DMS153 (cell line): ENCODE measurements at places on chromosomes 6 and 20.

- peak; percentile 52 for DNase-seq
These were observed 20.8 kb upstream of the HCK start for GRCh38 chr20:32031007-32031958.

- no peak for DNase-seq
These were observed 27.6 kb upstream of the MRGBP start for GRCh38 chr20:62768551-62769287.

DNA sequence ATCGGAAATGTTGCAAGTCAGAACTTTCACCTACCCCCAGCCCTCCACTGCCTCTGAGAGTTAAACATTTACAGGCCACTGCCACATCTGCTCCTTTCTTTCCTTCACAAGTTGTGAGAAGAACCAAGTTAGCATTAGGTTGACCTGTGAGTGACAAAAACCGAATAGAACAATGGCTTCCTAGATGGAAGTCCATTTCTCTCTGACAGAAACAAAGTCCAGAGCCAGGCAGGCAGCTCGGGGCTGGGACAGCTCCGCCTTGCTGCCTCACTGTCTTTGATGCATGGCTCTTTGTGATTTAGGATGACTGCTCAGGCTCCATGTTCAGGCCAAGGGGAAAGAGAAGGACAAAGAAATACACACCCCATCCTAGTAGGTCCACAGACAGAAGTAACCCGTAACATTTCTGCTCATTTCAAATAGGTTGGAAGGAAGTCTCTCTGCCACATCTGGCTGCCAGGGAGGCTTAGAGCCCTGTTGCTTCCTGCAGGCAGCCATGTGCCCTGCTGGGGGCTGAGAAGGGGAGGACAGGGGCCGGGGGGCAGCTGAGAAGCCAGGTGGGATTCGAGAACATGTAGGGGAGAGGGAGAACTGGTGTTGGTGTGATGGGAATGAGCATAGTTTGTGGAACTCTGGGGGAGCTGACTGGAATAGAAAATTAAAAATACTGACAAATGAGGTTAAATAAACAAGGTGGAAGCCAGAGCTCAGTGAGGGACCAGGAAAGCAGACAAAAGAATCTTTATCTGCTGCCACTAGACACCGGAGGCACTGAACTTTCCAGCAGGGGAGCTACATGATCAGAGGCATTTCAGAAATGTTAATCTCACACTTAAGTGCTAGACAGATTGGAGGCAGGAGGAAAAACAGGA is 19.5 kb upstream of the IER3 start:
- no peak for DNase-seq

DNA sequence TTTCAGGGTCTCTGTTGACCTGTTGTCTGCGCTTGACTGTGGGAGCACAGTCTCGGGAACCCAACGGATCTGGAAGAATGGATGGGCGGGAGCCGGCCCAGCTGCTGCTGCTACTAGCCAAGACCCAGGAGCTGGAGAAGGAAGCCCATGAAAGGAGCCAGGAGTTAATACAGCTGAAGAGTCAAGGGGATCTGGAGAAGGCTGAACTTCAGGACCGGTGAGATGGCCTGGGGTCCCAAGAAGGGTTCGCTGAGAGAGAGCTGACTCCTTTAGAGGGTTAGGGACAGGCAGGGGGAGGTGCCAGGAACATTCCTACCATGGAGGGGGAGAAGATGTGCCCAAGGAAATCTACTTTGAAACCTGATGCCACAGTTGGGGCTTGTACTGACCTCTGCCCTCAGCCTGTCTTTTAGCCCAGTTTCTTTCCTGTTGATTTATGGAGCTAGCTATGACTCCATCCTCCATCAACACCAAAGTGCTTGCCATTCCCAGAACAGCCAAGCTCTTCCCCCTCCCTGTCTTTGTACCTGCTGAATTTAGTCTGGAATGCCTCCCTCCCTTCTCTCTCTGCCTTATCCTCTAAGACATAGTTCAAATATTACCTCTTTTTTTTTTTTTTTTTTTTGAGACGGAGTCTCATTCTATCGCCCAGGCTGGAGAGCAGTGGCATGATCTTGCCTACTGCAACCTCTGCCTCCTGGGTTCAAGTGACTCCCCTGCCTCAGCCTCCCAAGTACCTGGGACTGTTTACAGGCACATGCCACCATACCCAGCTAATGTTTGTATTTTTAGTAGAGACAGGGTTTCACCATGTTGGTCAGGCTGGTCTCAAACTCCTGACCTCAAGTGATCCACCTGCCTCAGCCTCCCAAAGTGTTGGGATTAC is 12.2 kb downstream of the CEP250 start:
- no peak for DNase-seq

DNA sequence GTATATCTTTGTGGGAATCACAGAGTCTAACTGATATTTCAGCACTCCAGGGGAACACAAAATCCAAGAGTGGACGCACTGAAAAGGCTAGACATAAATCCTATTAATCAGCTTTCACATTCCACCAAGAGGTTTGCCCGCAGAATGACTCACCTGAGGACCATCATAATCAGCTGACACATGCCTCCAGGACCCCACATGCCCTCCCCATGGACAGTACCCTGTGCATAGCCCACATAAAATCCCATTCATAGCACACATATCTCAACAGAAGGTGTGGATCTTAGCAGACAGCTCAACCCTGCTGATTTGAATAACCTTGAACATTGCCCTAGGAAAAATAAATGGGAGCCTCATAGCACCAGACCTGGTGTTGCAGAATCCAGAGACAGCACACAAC is 246.8 kb upstream of the TENT5A start:
- no peak for DNase-seq
